ENCODE measurements at places on chromosomes 6 and 20. TPM values are rescaled to one million over a fixed set of nuclear protein-coding genes. Genes with fewer than 3 reads are reported as not detected.

The CLDN20 gene
- polyA plus RNA-seq: 0.46 TPM

The HNF4A gene
- polyA plus RNA-seq: not detected

The RHAG gene
- 2.0 TPM for polyA plus RNA-seq

DNA sequence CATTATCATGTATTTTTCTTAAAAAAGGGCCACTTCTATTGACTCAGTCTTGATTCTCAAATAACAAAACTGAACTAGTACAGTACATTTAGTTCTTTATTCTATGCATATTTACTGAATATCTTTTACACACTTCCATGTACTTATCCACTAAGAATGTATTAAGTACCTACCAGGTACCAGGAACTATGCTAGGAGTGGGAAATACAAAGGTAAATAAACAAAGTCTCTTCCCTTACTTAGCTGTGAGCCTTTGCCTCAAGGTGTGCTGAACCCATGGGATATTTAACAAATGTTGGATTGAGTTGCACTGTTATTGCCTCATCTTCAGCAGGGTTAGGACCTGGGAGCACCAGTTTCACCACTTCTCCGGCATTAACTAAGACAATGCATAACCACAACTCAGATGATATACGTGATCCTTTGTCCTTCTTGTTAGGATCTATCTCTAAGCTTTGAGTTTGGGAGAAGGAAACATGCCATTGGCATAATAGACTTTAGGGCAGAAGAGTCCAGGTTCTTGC is 533.9 kb downstream of the TFAP2B start:
- DNase-seq: no peak

DNA sequence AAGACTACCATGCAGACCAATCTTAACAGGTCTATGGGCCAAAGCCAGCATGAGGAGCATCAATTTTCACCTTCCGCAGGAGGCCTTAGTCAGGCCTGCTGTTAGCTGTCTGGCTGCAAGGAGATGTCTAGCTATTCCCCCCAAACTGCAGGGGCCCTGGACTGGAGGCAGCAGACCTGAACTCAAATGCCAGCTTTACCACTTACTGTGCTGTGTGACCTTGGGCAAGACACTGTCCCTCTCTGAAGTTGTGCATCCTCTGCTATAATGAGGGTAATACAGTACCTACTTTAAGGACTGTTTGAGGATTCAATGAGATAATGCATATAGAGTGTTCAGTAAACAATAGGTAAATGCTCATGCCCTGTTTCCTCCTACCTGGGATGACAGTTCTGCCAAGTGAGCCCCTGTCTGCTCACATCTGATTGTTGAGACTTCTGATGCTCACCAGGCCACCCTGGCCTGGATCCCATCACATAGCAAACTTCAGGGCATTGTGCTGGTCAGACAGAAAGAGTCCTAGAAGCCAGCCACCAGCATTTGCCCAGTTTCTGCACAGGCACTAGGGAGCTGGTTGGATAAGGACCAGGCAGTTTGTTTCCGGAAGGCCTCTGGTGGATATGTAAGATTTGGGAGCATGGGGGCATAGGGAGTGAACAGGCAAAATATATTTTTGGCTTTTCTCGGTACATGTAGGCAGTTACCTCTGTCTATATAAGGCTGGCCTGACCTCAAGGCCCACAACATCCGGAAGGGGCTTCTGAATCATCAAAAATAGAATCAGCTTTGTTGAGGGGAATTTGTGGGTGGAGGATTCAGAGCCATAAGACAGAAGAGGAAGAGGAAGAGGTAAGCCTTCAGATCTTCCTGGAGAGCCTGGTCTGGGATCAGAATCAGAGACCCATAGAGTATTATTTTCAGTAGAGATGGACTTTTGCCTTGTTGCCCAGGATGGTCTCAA is 2.3 kb upstream of the OCSTAMP start:
- DNase-seq: no peak

GRCh38 chr6:31871046-31871659 is 7.6 kb downstream of the SLC44A4 start:
- DNase-seq: peak; percentile 6

GRCh38 chr6:43716099-43716498 is 28.5 kb upstream of the MRPS18A start:
- peak; percentile 85 for DNase-seq

DNA sequence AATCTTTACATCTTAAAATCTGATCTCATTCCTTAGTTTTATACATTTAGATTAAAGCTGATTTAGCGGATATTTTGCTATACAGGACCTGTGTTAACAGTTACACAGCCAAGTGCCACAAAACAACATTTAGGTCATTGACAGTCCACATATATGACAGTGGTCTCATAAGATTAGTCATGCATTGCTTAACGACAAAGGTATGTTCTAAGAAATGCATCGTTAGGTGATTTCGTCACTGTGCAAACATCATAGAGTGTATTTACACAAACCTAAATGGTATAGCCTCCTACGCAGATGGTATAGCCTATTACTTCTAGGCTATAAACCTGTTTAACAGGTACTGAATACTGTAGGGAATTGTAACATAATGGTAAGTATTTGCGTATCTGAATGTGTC is 21.6 kb downstream of the ADGRG6 start:
- no peak for DNase-seq

- DNase-seq: peak; percentile 11
Observed at GRCh38 chr6:83097204-83097603, 29.7 kb downstream of the DOP1A start.

DNA sequence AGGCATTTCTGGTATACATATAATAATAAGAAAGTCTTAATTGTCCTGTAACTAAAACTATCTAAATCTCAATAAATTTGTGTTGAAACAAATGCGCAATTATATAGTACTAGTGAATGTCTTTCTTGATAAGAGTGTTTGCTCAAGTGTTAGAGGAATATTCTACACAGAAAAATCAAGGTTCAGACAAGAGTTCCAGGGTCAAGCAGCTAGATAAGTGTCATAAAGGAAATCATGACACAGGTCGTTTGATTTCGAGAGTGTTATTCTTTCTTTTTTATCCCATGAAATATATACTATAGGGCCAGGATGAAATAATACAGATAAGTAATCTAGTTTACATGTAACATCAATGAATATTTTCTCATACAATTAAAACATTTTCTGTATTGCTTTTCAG is 366.1 kb downstream of the UTRN start:
- no peak for DNase-seq

GRCh38 chr6:21395121-21395520 is 198.4 kb upstream of the SOX4 start:
- peak; percentile 22 for DNase-seq

DNA sequence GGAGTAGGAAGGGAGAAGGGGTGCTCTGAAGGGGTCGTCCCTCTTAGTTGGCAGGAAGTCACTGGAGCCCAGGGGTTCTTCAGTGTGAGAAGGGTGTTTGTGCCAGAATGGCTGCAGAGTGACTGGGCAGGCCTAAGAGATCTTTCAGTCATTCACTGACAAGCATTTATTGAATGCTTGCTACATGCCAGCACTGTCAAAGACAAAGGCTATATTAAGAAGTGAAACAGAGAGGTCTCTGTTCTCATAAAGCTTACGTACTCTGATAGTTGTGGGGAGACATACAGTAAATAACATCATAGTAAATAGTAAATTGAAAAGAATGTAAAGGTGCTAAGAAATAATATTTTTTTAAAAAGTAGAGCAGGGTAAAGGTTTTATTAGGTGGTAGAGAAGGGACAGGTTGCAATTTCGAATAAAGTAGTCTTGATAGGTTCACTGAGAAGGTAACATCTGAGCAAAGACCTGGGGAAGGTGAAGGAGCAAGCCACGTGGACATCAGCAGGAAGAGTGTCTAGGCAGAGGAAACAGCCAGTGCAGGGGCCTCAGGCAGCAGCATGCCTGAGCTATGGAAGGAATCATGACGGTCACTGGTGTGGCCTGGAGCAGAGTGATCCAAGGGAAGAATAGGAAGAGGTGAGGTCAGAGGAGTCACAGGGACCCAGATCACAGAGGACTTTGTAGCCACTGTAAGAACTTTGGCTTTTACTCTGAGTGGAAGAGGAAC is 36.3 kb upstream of the RNF8 start:
- no peak for DNase-seq

DNA sequence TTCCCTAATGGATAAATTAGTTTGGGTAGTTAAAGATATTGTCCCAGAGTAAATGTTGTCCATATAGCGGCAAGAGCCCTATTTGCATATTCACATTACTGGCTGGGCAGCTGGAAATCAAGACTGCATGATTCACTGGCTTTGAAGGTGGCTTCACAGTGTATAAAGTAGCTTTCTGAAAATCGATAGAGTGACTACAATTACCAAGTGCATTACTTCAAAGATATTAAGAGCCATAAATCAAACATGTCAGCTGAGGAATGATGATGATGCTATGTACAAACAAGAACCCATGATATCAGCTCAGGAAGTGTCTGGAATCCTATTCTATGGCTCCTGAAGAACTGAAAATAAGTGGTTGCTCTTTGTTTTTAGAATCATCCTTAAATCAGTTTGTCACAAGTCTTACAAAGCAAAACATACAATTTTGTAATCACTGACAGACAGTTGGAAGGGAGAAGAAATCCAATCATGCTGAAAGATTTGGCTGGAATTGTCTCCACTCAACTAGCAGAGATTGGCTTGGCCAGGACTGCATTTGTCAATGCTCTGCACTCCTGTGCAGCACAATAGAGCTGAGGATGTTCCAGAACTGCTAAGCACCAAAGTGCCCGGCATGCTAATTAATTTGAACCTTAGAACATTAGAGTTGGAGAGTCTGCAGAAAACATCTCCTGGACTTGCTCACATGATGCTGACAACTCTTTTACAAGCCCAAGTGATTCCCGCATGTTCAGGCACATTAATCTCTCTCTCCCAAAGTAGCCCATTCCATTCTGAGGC is 77.9 kb upstream of the B3GAT2 start:
- no peak for DNase-seq
